NCI-H1436 treated with DMSO at 0.1 percent for 48 hours (cell line): ENCODE measurements at places on chromosomes 12 and 14.

DNA sequence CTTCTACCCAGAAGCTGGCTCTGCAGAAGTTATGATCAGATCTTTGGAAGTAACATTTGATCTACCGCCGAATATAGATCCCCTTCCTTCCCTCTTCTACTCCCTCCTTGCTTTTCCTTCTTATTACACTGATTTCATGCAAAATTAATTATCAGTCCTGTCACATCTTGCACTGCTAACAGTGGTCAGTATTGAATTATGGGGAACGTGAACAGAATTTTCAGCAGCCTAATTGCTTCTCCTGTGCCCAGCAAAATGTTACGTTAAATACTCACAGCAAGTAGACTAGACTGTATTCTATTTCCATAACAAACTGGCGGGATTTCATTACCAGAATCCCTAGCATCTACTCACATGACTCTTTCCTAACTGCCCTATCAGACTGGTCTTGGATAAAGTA, 596.9 kb downstream of the DIO2 start:
- no peak for DNase-seq

GRCh38 chr12:86666316-86666715, 410.1 kb upstream of the MGAT4C start:
- no peak for DNase-seq

DNA sequence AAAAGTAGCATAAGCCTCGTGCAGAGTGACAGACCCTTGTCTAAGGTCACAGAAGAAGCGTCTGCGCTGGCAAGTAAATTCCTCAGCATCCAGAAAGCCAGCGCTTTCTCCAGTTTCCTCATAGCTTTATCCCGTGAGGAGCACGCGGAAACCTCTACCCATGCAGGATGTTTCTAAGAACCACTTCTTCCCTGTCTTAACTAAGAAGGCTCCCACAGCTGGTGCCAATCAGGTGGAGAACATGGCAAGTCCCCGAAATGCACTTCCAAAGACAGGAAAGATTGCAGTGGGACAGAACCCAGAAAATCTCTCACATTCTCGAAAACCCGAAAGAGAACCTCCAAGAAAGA, 968 bp upstream of the ARID4A start:
- DNase-seq, result no peak

DNA sequence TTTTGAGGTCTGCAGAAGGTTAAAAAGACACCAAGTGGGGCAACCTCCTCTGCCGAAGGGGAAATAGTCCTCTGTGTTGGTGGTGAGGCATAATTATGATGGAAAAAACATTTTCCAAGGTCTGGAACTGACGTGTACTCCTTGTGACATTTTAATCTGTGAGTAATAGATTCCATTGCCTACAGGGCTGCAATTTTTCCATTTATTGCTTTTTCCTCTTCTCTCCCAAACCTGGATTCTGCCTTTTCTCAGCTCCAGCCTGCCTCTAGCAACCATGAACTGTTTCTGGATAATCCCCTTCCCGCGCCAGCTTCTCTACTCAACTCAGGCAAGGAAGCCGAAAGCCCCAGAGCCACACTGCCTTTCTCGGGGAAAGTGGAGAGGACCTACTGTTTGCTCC, 230.1 kb upstream of the PLXNC1 start:
- no peak for DNase-seq

GRCh38 chr12:58804749-58805148, 115.6 kb downstream of the LRIG3 start:
- DNase-seq, result no peak

DNA sequence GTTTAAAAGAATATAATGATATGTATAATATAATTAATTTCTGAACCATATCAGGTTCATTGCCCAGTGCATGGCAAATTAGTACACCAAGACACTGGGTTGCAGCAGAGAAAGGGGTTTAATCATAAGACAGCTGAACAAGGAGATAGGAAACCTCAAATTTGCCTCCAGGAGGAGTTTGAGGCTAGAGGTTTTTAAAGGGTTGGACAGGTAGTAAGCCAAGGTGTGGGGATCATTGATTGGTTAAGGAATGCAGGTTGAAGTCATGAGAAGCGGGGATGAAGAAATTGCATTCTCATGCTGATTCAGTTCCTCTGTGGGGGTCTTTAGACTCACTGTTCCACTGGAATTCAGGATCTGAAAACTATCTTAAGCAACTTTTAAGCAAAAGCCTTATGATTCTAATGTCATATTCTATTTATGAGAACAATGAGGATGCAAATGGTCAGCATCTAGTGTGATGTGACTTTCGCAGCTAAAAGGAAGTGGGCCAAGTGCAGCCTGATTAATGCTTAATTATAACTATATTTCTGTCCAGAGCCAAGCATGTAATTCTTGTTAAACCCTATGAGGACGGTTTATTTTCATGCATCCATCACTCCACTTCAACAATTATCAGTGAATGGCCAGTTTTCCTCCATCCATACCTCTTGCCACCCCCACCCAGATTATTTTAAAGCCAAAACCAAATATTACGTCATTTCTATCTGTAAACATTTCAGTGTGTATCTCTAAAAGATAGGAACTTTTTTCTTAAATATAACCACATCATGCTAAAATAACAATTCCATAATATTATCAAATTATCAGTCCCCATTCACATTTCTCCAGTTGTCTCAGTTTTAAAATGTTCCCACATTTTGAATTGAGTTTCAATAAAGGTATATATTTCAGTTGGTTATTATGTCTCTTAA, 14.9 kb downstream of the RNF212B start:
- no peak for DNase-seq

DNA sequence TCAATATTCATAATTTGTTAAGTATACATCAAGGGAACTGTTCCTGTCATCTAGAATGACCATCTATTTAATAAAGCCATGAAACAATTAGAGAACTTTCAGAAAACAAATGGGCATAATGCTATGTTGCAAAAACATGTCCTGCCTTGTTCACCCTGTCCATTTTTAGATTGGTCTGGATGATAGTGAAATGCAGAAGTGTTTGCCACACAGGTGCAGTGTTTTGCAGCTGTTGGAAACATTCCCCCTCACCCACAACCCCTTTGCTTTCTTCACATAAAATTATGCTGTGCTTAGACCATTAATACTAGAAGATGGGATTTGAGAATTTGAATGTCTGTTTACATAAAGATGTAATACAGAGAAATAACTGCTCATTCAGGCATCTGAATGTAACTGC, 36.5 kb downstream of the LEMD3 start:
- DNase-seq, result no peak

GRCh38 chr14:33811721-33812120, 139.2 kb downstream of the EGLN3 start:
- DNase-seq, result no peak

GRCh38 chr14:55951341-55952206, 166.6 kb upstream of the PELI2 start:
- DNase-seq, result no peak

GRCh38 chr14:50335989-50336824, 24.1 kb downstream of the DMAC2L start:
- DNase-seq, result no peak

- no peak for DNase-seq
These were observed 15.6 kb upstream of the PLEKHD1 start for GRCh38 chr14:69468949-69469348.

- DNase-seq, result no peak
These were observed 420.3 kb downstream of the CCDC91 start for GRCh38 chr12:28610401-28611114.

GRCh38 chr12:31574803-31575575, 15.9 kb downstream of the DENND5B start:
- no peak for DNase-seq

DNA sequence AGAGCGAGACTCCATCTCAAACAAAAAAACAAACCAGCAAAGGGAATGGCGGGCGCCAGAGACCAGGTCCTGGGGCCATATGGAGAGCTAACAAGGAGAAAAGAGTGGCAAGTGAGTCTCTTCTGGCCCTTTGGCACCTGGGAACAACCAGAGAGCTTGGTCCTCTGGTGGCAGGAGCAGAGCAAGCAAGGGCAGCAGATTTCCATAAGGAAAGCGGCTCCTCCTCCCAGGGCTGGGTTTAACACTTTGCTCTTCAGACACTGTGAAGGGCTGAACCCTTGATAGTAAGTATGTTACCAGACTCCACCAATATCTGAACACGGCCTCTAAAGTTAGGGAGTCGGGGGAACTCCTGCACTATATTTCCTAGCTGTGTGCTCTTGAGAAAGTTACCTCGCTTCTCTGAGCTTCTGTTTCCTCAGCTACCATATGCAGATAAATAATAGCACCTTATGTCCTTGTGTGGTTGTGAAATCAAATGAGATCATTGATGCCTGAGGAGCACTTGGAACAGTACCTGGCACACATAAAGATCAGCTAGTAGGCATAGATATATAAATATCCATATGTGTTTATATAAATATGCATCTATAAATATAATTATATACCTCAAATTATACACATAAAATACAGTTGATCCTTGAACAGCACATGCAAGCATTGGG, 33.4 kb upstream of the PLEKHG6 start:
- no peak for DNase-seq

DNA sequence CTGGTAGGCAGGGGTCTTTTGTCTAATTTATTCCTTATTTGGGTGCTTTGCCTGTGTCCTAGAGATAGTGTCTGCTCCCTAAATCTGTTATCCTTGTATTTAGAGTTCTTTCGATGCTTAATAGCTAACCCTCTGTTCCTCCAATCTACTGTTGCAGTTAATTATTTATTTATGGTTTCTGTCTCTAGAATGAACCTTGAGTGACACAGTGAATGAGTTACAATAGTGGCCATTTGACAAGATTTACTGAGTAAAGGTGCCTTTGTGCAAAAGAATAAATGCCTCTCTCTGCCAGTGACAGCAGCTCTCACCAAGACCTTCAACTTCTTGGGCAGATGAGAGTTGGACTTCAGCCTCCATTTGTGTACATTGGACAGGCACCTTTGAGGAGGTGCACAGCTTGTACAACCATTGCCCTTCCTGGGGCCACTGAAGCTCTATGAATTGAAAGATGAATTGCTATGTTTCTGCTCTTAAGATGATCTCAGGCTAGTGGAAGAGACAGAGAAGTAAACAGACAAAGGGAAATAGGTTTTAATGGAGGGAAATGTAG, 165.9 kb downstream of the DERA start:
- DNase-seq, result no peak

GRCh38 chr12:132422381-132423043, 67.4 kb upstream of the FBRSL1 start:
- no peak for DNase-seq

GRCh38 chr12:19847294-19848059, 408.2 kb downstream of the AEBP2 start:
- no peak for DNase-seq

GRCh38 chr12:52296572-52297215, 5.4 kb upstream of the KRT81 start:
- DNase-seq, result no peak

DNA sequence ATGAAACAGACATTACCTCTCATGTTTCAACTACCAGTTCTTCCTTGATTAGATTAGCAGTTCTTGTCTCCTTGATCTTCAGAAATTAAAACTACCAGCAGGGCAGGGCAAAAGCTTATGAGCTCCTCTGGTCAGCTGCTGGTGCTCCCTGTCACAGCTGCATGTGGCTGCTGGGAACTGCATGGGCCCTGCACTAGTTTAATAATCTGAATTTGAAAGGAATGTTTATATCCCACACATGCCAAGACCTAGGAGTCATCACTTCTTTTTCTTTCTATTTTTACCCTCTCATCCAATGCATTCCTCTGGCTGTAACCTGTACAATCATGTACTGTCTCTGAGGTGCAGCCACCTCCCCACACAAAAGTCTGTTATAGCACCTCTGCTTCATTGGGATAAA, 73.9 kb downstream of the ARMH4 start:
- DNase-seq, result no peak

DNA sequence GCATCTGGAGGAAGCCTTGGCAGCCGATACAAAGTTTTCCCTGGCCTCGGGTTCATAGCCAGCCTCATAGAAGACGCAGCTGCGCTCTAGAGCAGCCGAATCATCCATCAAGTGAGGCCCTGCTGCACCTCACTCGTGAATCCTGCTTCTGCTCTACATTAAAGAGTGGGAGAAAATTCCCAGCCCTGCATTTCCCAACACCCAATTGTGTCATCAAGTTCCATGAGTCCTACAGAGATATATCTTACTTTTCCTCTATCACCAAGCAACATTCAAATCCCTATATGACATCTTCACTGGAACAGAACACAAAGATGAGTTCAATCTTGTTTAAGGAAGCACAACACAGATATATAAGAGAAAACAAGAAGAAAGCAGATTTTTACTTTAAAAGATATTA, 139.3 kb downstream of the TTC7B start:
- DNase-seq, result no peak

GRCh38 chr12:42130672-42131402, 13.8 kb downstream of the GXYLT1 start:
- DNase-seq, result no peak

- DNase-seq, result no peak
These were observed 12.6 kb downstream of the NRDE2 start for GRCh38 chr14:90319173-90319572.

DNA sequence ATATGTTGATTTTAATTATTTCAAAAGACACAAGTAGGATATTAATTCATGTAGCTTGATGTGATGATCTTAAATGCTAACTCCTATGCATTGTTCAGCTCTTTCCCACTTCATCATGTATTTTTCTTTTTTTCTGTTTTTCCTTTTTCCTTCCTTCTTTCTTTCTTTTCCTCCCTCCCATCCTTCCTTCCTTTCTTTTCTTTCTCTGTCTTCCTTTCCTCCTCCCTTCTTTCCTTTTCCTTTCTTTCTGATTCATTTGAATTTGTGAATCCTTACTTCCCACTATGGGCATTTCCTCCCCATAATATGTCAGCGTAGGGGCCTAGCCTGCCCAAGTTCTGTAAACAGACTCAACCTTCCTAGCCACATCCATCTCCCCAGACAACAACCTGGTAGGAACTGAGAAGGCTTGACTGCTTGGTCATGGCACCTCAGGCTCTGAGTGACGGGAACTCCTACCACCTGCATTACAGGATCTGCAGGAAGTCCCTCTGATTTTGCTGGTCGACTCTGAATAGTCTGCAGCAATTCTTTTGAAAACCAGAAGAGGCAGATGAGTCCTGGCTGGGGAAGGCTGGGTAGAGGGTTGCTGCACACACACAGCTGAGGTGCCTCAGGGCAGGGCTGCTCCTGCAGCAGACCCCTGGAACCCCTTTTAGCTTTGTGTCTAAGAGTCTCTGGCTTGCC, 33.4 kb upstream of the BHLHE41 start:
- DNase-seq, result no peak

DNA sequence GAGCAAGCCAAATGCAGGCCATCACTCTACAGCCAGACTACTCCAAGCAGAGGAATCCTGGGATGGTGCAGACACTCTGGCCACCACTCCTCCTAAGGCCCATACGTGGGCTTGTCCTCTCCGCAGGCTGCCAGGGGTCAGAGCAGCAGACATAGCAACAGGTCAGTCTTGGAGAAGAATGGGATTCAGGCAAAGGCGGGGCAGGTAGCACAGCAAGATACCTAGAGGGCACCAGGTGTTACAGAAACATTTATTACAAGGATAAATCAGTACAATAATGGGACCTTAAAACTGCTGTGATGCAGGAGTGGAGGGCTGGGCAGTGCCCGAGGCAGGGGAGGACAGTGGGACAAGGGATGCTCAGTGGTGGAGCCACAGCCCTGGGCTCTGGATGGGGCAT, 20.3 kb downstream of the SYNDIG1L start:
- DNase-seq, result no peak
